Fibroblast of villous mesenchyme (primary cell): ENCODE measurements at places on chromosomes 7 and 10.

DNA sequence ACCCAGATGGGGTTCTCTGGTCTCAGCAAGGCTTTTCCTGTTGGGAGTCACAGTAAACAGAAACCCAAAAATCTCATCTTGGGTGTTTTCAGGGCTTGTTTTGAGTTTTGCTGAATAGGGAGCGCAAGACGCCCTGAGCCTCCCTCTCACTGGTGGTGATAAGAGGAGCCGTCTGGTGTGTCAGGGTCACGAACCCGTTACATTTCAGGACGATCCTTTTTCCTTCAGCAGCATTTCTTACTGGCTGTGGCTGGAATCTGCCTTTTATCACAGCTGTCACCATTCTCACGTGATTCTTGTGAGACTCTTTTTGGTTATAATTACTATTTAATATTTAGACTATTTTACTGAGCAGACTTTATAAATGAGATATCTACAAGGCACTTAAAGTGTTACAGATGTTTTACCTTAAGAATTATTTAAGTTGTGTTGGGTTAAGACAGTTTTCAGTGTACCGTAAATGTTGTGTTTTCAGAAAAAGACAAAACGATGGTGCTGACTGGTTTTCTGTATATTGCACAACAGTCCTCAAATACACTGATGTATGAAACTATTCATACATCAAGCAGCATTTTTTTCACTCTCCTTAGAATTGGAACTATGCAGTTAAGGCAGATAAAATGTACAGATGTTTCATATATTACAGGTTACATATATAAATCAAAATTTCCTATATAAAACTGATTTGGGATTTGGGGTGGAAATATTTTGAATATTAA, 2.2 kb upstream of the GET4 start:
- DNase-seq: peak; percentile 87

DNA sequence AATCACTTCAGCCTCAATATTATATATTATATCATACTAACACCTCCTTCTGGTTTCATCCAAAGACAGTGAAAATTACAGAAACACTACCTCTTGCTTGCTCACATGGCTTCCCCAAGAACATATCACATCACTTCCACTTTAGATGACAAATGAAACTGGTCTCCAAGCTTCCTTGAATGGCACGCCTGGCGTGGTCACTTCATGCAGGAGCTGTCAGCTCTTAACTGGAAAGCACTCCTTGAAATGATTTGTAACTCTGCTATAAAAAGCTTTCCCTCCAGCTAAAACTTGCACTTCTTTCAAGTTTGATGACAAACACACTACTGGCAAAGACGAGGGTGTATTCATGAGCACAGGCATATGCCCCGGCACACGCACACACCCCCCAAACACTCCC, 84.1 kb upstream of the INHBA start:
- DNase-seq: no peak

DNA sequence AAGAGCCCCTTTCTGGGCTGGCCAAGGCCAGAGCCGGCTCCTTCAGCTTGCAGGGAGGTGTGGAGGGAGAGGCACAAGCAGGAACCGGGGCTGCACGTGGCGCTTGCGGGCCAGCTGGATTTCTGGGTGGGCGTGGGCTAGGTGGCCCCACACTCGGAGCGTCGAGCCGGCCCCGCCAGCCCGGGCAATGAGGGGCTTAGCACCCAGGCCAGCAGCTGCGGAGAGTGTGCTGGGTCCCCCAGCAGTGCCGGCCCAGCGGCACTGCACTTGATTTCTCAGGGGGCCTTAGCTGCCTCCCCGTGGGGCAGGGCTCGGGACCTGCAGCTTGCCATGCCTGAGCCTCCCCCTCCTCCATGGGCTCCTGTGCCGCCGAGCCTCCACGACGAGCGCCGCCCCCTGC, 48.1 kb downstream of the SH2D4B start:
- no peak for DNase-seq

- no peak for DNase-seq
These were observed 597 bp downstream of the APBB1IP start for GRCh38 chr10:26438534-26439341.

DNA sequence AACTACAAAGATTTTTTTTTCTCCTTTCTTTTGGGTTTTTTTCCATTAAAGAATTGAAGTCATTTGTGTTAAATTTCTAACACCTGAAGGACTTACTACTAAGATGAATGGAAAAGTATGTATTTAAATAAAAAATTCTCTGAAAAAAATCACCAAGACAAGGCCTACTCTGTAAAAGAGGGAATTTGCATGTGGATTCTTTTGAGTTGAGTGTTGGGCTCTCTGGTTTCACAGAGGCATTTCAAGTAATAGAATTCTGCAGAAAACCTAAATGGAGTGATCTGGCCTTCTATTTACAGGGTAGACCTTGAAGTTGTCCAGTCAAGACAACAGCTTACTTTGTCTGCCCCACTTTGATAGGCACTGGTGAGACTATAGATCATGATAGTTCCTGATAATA, 4.1 kb downstream of the LRRC17 start:
- DNase-seq: no peak

GRCh38 chr7:90592033-90592432, 4.1 kb upstream of the CDK14 start:
- DNase-seq: no peak

DNA sequence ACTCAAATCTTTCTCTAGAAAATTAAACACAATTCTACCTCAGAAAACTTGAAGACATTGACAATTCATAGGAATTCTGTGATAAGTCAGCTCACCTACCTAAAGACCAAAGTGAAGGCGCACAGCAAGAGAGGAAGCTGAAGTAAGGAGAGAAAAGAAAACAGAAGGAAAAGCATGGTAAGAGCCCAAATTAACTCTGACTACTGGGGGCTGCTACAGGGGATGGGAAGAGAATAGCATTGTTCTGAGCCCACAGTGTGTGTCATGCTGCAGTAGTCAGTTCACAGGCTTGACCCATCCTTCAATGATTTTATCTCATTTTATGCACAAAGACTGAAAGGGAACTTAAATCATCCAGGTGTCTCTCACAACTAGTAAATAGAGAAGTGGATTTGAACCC, 111.3 kb downstream of the PTEN start:
- no peak for DNase-seq

- DNase-seq: no peak
These were observed 66.3 kb upstream of the CAV2 start for GRCh38 chr7:116433246-116433645.

DNA sequence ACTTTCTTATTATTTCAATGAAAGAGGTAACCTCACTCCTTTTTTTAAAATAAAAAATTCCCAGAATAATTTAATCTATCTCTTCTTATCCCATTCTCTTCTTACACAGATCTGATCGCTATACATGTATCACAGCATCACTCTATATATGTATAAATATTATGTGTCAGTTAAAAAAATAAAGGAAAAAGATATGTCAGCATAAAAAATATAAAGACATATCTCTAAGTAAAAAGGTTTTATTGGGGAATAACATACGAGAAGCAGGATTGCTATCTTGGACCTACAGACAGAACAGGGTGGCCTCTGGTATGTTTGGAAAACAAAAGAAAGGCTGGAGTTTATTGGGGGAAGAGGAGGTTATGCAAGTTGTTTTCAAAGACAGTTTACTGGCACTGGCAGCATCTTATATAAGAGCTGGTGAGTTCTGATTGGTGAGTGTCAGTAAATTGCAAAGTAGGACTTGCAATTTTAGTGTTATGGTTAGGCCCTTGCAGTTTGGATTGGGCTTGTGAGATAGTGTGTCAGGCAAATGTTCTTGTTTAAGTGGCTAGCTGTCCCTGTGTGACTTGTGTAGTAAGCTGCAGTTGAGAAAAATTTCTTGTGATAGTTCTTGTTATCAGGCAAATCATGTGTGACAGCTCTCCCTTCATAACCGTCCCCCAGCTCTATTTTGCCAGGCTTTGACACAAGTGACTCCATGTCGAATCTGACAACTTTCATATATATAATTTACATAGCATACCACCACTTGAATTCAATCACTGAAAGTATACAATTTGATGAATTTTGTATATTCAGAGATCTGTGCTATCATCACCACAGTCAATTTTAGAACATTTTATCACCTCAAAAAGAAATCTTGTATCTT, 118.2 kb downstream of the HBP1 start:
- peak; percentile 46 for DNase-seq

GRCh38 chr7:64651632-64652165, 14.2 kb upstream of the ZNF107 start:
- DNase-seq: no peak

GRCh38 chr7:40348126-40348728, 213.4 kb downstream of the SUGCT start:
- DNase-seq: no peak

GRCh38 chr7:98323597-98324322, 42.3 kb downstream of the BRI3 start:
- DNase-seq: peak; percentile 55

- DNase-seq: peak; percentile 100
These were observed 11.3 kb downstream of the CRYGN start for GRCh38 chr7:151428378-151429236.
